Stimulated activated CD8-positive, alpha-beta memory T cell treated with anti-CD3 and anti-CD28 coated beads, Interleukin-7, amount 100 ng/mL, for 48 hours (primary cell): ENCODE measurements at places on chromosomes 16 and 17.

- no peak for DNase-seq
Measured at GRCh38 chr16:5582529-5582928, 484.9 kb upstream of the EEF2KMT start.

DNA sequence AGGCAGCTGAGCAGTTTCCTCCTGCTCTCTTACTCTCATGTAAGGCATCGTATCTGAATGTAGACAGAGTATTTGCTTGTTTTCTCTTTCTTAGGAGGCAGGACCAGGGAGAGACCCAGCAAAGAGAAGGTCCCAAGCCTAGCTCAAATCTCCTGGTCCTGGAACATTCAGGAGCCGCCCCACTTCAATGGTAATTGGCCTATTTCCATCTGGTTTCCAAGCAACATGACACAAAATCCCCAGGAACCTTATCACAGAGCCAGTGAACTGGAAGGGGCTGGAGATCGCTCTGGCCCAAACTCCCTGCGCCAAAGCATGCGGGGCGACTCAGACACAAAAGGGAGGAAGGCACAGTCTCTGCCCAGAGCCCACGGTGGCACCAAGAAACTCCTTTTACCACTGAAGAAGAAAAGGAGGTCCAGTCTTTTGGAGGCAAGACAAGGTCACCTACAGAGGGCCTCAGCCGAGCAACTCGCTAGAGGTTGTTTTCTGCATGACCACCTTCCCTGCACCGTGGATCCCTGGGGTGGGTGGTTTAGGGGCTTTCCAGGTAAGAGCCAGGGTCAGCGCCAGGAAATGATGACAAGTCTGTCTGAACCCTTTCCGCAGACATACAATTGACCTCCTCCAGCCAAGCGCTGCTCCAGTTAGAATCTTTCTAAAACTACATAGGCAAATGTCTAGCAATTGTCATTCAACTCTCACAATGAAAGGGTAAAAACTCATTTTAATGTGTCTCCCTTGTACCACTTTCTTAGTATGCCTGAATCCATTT, 394.7 kb downstream of the SOX9 start:
- no peak for DNase-seq

DNA sequence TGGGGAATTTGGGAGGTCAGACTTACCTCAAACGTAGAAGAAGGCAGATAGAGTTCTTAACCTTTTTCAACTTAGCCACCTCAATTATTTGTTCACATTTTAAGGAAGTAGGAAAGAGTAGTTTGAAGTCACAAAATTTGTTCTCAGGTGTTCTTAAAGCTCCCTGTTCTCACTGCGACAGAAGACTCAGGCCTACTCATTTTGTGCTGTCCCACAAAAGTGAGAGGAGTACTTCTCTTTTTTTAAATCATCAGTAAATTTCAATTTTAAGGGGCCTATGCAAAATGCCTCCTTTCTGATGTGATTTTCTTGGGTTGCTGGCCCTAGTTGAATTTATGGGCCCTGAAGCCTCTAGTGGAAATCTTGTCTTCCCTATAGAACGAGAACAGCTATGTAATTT, 133.4 kb downstream of the MAP2K6 start:
- no peak for DNase-seq

DNA sequence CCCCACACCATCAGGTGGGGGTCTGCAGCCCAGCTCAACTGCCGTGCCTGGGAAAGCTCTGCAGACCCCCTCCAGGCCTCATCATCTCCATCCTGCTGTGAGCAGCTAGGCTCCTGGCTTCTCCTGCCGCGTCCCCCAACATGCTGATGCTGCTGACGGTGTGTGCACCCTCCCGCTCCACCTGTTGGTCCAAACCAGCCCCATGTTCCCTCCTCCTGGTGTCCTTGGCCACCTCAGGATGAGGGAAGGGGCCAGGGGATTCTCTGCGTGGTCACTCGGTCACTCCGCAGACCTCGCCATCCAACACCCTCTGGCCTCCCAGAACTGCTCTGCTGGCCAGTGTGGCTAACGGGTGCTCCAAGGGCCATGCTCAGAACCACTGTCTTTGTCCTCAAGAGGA, 368.6 kb downstream of the FOXL1 start:
- no peak for DNase-seq

DNA sequence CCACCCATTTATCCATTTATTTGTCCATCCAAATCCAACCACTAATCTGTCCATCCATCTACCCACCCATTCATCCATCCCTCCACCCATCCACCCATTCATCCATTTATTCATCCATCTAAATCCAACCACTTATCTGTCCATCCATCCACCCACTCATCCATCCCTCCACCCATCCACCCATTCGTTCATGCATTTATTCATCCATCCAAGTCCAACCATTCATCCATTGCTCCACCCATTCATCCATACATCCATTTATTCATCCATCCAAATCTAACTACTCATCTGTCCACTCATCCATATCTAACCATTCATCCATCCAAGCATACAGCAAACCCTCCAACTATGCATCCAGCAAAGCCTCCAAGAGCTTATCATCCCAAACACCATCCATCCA, 267.3 kb downstream of the XYLT1 start:
- no peak for DNase-seq

- DNase-seq = no peak
Measured at GRCh38 chr16:46733319-46733830, 14.8 kb downstream of the MYLK3 start.

GRCh38 chr17:67044016-67044772, at the start of gene CACNG1:
Gene CACNG1, plus strand, starts transcription at chr17:67044554. Its CDS starts 107 bp downstream, at chr17:67044661.
- DNase-seq = no peak
